ENCODE measurements at places on chromosomes 6 and 20. TPM values are rescaled to one million over a fixed set of nuclear protein-coding genes. Genes with fewer than 3 reads are reported as not detected.

DNA sequence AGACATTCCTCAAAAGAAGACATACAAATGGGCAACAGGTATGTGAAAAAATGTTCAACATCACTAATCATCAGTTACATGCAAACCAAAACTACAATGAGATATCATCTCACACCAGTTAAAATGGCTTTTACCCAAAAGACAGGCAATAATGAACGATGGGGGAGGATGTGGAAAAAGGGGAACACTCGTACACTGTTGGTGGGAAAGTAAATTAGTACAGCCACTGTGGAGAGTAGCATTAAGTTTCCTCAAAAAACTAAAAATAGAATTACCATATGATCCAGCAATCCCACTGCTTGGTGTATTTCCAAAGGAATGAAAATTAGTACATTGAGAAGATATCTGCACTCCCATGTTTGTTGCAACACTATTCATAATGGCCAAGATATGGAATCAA, 8.6 kb upstream of the TMEM170B start:
- no peak overlapping the region for H3K27ac ChIP-seq
- H3K4me1 ChIP-seq: peaks cover 7% of the 10 kb centered on the region
- no peak overlapping the region for H3K4me3 ChIP-seq
- H3K36me3 ChIP-seq: no peaks in the 10 kb centered on the region

TCF21 gene
- total RNA-seq: not detected

AIG1 gene
- 22.1 TPM for total RNA-seq

DNA sequence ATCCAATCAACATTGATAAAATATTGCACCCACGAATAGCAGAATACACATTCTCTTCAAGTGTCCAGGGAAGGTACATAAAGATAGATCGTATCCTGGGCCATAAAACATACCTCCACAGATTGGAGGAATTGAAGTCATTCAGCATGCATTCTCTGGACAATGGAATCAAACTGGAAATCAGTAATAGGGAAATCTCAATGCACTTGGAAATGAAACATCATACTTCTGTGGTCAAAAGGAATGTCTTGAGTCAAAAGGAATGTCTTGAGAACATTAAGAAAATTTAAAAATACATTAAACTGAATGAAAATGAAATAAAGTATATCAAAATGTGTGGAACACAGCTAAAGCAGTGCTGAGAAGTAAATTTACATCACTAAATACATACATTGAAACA, 138.8 kb downstream of the TFAP2A start:
- H3K36me3 ChIP-seq: no peaks in the 10 kb centered on the region
- H3K4me1 ChIP-seq: peaks cover 10% of the 10 kb centered on the region
- H3K27me3 ChIP-seq: no peaks in the 10 kb centered on the region
- peak; percentile 71 for DNase-seq
- no peak overlapping the region for H3K4me3 ChIP-seq

DNA sequence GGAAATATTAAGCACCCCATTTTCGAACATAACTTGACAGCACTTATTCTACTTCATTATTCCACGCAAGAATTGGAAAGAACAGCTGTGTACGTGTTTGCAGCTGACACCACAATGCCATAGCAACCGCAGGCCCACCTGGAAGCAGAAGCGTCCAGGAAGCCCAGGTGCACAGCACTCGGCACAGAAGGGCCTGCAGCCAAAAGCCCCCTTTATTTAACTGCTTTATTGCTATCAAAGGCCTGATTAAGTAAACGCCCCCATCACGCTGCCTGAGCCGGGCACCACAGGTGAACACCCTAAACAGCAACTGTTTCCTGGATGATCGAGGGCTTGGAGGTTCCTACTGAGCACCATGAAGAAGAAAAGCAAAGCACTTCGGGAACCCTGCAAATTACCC, 6.3 kb downstream of the TAF4 start:
- no peaks in the 10 kb centered on the region for H3K27me3 ChIP-seq
- no peak for DNase-seq
- H3K4me3 ChIP-seq: no peak overlapping the region
- H3K27ac ChIP-seq: no peak overlapping the region
- H3K4me1 ChIP-seq: peaks cover 19% of the 10 kb centered on the region
- no peaks in the 10 kb centered on the region for H3K36me3 ChIP-seq

GRCh38 chr6:165668951-165669350, 5.9 kb upstream of the PDE10A start:
- no peak overlapping the region for H3K27ac ChIP-seq
- no peaks in the 10 kb centered on the region for H3K36me3 ChIP-seq
- no peak overlapping the region for H3K4me3 ChIP-seq
- H3K27me3 ChIP-seq: peaks cover 30% of the 10 kb centered on the region

DNA sequence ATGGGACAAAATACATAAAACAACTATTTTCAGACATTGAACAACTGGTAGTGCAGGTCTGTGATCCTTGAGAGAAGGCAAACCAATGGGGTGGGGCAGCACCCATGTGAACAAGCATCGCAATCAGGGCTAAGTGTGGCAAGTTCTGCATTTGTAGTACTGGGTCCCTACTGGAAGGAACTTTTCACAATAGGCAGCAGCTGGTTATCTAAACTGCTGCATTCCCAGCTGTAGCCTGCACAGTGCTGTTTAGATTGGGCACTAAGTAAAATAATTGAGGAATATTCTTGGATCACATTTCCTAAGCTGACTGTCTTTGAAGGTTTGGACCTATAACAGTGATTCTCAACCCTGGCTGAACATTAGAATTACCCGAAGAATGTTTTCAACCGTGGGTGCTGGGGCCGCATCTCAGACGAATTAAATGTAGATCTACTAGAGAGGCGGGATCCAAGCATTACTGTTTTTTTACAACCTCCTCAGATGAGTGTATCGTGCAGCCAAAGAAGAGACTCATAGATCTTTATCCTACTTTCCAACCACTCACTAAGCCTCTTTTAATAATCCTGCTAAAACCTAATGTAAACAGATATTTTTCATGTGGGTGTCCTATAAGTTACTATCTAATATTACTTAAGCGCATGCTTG, 12.4 kb upstream of the MAP3K4 start:
- DNase-seq: no peak
- no peaks in the 10 kb centered on the region for H3K27me3 ChIP-seq
- H3K27ac ChIP-seq: no peak overlapping the region
- no peaks in the 10 kb centered on the region for H3K36me3 ChIP-seq
- H3K4me3 ChIP-seq: no peak overlapping the region

DNA sequence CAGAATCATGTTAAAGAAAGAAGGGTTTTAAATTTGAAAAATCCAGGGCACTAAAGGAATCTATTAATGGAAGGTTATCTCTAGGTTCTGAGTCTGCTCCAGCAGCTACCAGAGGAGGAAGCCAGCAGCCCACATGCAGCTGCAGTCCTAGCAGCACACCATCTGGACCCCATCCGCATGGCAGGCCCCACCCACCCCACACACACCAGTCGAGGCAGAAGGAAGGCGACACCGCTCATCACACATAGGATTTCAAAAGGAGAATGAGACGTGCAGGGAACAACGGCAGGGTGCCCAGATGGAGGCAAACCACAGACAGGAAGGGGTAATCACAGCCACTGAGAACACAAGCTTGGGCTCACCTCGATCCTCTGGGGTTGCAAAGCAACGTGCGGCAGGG, 78.9 kb downstream of the GINS1 start:
- H3K36me3 ChIP-seq: no peaks in the 10 kb centered on the region
- H3K4me1 ChIP-seq: peaks cover 21% of the 10 kb centered on the region
- H3K27ac ChIP-seq: no peak overlapping the region
- no peaks in the 10 kb centered on the region for H3K27me3 ChIP-seq

C20orf141 gene
- total RNA-seq: not detected

DNA sequence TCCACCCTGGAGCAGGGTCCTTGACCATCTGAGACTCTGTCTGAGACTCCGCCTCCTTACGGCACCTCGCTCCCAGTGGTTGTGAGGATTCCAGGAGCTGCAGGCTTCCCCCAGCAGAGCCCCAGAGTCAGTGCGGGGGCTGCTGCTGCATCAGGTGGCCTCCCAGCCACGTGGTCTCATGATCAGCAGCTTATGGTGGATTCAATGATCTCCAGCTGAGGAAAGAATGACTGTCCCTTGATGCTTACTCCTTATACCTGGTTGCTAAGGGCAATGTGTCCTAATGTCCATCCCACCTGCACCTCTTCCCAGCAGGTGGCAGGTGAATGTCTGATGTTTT, 40.0 kb downstream of the SLC22A1 start:
- H3K36me3 ChIP-seq: no peaks in the 10 kb centered on the region
- H3K27me3 ChIP-seq: no peaks in the 10 kb centered on the region
- no peak overlapping the region for H3K27ac ChIP-seq
- peaks cover 6% of the 10 kb centered on the region for H3K4me1 ChIP-seq
- no peak for DNase-seq

TRIM15 gene
- total RNA-seq: not detected

KHDC1L gene
- total RNA-seq: 0.80 TPM

MYMX gene
- not detected for total RNA-seq

- no peaks in the 10 kb centered on the region for H3K27me3 ChIP-seq
- no peak overlapping the region for H3K27ac ChIP-seq
- DNase-seq: no peak
- H3K4me3 ChIP-seq: no peak overlapping the region
- H3K36me3 ChIP-seq: no peaks in the 10 kb centered on the region
- peaks cover 54% of the 10 kb centered on the region for H3K4me1 ChIP-seq
These were observed 29.8 kb upstream of the SCUBE3 start for GRCh38 chr6:35183935-35184334.

DNA sequence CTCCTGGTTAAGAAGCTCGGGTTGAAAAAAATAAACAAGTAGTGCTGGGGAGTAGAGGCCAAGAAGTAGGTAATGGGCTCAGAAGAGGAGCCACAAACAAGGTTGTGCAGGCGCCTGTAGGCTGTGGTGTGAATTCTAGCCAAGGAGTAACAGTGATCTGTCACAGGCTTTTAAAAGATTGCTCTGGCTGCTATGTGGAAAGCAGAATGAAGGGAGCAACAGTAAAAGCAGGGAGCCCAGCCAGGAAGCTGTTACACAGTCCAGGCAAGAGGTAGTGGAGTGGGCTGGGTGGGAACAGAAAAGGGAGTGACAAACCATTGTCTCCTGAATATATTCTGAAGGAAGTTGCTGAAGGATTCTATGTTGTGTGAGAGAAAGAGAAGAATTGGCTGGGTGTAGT, 2.0 kb downstream of the HFE start:
- H3K27ac ChIP-seq: no peak overlapping the region
- H3K36me3 ChIP-seq: no peaks in the 10 kb centered on the region
- no peaks in the 10 kb centered on the region for H3K27me3 ChIP-seq
- no peak overlapping the region for H3K4me3 ChIP-seq
- H3K4me1 ChIP-seq: no peaks in the 10 kb centered on the region
- no peak for DNase-seq

DNA sequence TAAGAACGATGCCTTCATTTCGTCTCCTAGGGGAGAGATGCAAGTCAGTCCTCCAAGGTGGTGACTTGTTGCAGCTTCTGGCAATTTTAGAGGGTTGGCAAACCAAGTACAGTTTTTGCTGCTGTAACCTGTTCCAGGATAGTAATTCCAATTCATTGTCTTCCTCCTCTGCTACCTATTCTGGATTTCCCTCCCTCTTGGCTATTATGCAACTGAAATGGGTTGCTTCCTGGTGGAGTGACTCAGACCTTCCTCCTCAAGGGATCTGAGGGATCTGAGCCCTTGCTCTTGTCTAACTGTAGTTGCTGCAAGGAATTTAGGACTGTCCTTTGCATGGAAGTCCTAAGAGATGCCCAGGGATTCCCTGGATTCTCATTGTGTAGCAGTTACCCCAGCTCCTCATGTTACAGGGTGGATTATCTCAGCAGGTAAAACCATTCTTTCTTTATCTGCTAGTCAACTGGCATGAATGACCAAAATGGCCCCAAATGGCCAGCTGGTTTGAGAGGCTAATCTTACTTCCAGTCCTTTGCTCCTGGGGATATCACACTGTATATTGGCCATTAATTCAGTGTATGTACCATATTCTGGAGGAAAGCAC, 17.6 kb upstream of the ELMO2 start:
- no peak overlapping the region for H3K27ac ChIP-seq
- H3K27me3 ChIP-seq: peaks cover 66% of the 10 kb centered on the region
- no peaks in the 10 kb centered on the region for H3K36me3 ChIP-seq
- H3K4me1 ChIP-seq: no peaks in the 10 kb centered on the region
- H3K4me3 ChIP-seq: no peak overlapping the region

GRCh38 chr6:150898399-150899170, 33.1 kb downstream of the MTHFD1L start:
- peaks cover 3% of the 10 kb centered on the region for H3K36me3 ChIP-seq
- no peaks in the 10 kb centered on the region for H3K27me3 ChIP-seq
- no peak overlapping the region for H3K27ac ChIP-seq
- peaks cover 17% of the 10 kb centered on the region for H3K4me1 ChIP-seq
- DNase-seq: no peak
- no peak overlapping the region for H3K4me3 ChIP-seq

FOXF2 gene
- total RNA-seq: not detected

Data from PC-3 (cell line).